ENCODE measurements at places on chromosomes 7 and 10.

GRCh38 chr7:141698247-141699015, 3.5 kb downstream of the DENND11 start:
- DNase-seq, result no peak

- DNase-seq, result no peak
These were observed 515 bp upstream of the SLC4A2 start for GRCh38 chr7:151058781-151059366.

- DNase-seq, result no peak
These were observed 30.0 kb upstream of the TES start for GRCh38 chr7:116180302-116180701.

GRCh38 chr10:4549139-4549653, 276.8 kb upstream of the AKR1E2 start:
- DNase-seq, result no peak

GRCh38 chr7:51154201-51154600, 162.4 kb downstream of the COBL start:
- DNase-seq, result no peak

DNA sequence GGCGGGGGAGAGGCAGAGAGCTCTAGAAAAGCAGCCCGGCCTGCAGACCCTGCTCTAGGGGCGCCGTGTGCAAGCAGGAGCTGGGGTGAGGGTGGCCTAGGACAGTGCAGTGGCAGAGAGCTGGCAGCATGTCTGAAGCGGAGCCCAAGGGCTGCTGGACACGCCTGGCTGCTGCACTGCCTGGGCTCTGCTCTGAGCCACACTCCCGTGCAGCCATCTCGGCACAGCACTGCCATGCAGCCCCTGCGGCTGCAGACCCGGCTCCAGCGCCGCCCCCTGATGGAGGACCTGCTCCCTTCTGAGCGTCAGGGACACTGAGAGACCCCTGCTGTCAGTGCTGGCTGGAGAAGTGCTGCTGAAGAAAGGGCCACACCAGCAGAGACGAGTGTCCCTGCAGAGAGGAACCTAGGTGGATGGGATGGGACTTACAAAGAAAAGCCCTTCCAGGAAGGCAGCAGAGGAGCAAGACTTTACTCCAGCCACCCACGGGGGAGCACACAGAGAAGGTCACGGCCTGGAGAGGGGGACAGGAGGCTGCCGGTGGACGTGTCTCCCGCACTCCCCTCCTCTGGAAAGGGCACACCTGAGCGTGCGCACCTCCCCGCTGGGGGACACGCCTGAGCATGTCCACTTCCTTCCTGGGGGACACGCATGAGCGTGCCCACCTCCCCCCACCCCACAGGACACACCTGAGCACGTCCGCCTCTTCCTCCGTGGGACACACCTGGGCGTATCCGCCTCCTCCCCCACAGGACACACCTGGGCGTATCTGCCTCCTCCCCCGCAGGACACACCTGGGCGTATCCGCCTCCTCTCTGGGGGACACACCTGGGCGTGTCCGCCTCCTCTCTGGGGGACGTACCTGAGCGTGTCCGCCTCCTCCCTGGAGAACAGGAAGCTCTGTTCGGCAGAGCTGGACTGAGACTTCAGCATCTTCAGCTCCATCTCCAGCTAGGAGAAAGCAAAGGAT, 252.9 kb downstream of the MAD1L1 start:
- DNase-seq, result no peak

DNA sequence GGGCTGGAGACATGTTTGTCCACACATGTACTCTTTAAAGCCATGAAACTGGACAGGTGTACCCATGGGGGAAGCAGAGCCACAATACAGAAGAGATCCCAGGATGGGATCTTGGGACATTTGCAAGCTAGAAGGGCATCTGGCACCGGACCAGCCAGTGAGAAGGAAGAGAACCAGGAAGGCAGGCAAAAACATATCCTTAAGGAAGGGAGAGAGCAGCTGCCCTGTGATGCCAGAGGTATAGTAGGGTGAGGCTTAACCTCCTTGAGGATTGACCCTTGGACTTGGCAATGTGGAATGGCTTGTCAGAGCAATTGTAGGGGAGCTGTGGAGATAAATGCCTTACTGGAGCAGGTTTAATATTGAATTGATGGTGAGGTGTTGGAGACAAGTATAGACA, 17.9 kb upstream of the SUV39H2 start:
- no peak for DNase-seq

DNA sequence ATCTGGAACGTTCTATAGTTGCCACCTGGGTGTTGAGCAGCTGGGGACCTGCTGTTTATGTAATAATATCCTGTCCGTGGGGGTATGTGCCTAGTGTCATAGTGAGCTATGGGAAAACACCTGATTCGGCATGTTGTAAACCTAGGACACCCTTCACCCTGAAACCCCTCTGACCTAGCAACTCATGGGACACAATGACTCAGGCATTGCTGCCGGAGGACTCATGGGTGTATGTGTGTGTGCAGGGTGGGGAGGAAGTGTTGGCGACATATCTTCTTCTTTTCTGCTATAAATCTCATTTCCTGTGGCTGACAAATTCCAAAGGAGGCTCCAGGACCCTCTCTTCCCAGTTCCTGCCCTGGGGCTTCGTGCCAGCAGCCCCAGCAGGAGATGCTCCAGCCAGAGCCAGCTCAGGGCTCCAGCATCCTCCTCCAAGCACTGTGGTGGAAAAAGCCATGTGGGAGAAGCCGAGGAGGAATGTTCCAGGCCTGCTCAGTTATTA, 77.0 kb upstream of the PODXL start:
- DNase-seq, result no peak

- no peak for DNase-seq
These were observed 53.7 kb upstream of the MTPN start for GRCh38 chr7:136030867-136031318.

DNA sequence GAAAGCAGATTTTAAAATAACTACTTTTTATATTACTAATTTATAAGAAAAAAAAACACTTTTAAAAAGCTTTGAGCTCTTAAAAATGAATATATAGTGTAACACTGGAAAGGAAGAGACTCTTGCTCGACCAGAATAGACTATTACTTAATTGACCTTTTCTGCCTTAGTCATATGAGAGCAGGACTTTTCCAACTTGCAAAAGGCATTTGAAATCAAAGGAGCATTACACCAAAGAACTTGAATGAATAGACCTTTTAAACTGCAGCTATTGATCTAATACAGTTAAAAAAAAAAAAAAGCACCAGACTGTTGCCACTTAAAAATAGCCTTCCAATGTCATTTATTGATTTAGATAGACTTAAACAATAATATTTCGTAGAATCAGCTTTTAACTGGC, 17.2 kb upstream of the SEMA3D start:
- no peak for DNase-seq

GRCh38 chr7:5172196-5172775, 17.7 kb upstream of the WIPI2 start:
- no peak for DNase-seq

DNA sequence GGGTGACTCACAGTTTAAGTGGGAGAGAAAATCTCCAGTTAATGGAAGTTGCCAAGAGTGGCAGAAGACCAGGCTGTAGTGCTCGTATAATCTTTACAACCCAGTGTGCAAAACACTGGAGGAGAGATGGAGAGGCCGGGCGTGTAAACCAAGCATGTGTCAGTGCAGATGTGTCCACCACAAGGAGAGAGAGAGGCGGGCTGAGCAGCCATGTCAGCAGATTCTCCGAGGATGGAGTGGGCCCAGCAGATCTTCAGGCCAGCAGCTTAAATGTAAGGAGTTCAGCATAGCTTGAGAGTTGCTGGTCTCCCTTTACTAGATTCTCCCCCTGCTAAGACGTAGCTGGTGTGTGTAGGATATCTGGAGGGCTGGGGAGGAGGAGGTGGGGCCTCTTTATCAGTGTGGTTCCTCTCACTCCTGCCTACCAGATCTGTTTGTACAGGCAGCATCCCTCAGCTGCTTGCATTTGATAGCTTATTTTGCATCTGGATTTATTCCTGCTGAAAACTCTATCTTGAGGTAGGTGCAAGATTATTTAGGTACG, 13.7 kb downstream of the BPGM start:
- DNase-seq, result no peak

GRCh38 chr7:96827701-96828100, 118.1 kb upstream of the SEM1 start:
- no peak for DNase-seq

DNA sequence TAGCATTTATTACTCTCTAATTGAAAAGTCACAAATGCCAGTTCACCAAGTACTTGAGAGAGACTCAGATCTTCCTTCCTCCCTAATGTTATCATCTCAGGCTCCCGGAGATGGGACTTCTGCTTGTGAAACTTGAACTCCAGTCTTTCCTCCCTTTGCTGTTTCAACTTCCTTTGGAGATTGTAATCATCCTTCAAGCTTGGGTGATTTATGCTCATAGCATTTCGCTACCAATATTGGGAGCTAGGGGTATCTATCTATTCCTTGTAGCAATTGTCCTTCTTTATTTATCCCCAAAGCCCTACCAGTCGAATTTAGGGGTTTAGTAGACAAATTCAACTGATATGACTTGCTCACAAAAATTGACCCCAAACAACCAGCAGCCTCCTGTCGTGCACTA, 117.9 kb upstream of the STARD3NL start:
- DNase-seq, result no peak

DNA sequence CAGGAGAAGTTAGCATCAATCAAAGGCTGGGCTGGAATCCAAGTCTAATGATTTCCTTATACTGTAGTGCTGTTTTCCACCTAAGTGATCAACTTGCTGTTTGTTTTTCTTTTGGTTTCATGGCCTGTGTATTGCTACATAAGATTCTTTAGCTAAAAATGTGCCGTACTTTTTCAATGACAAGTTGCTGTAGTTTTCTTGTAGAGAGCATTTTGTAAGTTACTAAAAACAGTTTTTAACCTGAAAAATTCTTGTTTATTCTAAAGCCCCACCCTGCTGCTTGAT, 1.3 kb downstream of the HELLS start:
- DNase-seq, result no peak

- DNase-seq, result no peak
These were observed 64.6 kb downstream of the GSAP start for GRCh38 chr7:77351539-77352004.

GRCh38 chr10:86333826-86334487, 32.6 kb downstream of the GRID1 start:
- no peak for DNase-seq

DNA sequence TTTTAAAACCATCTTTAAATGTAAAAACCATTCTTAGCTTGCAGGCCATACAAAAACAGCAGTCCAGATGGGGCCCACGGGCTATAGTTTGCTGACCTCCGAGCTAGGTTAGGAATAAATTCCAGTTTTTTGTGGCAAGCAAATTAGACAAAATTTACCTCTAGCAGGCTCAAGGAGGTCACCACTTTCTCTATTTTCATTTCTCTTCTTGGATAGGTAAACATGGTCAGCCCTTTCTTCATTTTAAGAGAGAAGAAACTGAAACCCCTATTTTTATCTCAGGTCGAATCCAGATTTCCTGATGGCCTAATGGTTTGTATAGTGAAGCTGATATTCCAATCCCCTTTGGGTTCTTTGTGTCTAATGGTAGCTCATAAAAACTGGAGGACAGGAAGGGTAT, 10.7 kb downstream of the IKZF5 start:
- DNase-seq, result no peak

DNA sequence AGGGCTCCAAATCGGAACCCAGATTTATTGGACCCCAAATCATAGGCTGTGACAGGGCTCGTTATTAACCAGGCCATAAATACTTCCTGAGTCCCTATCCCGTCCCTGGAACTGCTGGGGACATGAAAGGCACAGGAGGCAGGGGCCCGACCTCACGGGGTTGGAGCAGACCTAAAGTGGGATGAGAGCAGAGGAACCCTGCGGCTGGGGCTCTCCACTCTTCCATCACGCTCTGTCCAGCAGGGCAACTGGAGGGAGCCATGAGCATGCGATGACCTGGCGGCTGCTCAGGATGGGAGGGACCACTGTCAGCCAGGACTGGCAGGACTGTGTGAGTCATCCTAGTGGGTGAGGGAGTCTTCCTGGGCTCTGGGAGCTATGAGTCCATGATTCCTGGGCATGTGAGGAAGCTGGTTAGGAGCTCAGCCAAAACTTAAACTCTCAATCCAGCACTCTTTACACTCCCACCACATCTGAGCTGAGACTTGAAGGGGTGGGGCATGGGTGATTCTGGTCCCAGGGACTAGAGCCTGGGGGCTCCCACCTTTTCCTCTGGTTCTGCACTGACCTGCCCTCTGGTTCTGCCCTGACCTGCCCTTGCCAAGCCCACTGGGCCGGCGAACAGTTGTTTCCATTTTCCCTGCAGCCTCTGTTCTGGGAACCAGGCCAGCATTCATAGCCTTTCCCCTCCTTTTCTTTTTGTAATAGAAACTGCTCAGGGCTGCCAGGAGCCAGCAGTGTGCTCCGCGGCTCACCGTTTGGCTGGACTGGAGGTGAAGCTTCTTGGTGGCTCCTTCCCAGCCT, 47.1 kb downstream of the SYPL1 start:
- no peak for DNase-seq

- DNase-seq, result no peak
These were observed 17.9 kb upstream of the CYTH3 start for GRCh38 chr7:6290319-6290741.

- DNase-seq, result no peak
These were observed 10.4 kb downstream of the RNF133 start for GRCh38 chr7:122688400-122688998.

DNA sequence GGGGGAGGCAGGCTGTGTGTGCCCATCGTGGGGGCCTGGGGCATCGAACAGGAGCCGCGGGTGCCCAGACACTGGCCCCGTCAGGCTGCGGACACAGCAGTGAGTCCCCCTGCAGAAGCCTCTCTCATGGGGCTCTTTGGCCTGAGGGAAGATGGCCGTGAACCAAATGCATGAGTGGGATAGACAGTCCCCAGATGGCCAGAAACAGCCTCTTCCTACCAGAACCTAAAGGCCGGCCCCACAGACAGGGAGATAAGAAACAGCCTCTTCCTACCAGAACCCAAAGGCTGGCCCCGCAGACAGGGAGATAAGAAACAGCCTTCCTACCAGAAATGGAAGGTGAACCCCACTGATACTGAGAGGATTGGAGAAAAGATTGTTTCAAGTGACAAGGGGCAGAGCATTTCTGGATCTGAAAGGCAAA, 16.6 kb downstream of the IDI2 start:
- no peak for DNase-seq

DNA sequence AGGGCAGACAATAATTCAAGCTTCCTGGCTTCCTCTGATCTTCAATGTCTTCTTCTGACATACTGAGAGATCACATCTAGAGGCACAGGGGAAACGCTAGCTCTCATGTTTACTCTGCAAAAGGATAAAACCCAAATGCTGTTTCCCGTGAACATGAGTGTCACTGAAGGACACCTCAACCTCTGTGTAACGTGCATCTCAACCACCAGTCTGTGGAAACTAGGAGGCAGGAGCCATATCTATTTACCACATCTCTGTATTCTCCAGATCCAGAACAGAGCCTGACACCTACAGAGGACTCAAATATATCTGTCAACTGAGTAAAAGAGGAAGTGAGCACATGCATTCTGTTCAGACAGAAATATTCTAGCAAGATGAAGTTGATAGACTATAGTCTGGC, 140.3 kb upstream of the TARP start:
- DNase-seq, result no peak

- DNase-seq, result no peak
These were observed 137.6 kb upstream of the CDK6 start for GRCh38 chr7:92973974-92974373.

- DNase-seq, result peak; percentile 76
These were observed 7.1 kb downstream of the BAG3 start for GRCh38 chr10:119658274-119658673.
